ENCODE measurements at places on chromosomes 2 and 18. TPM values are rescaled to one million over a fixed set of nuclear protein-coding genes. Genes with fewer than 3 reads are reported as not detected.
A peak's percentile ranks its signal among the peaks of the same experiment; 100 is the strongest.

- H3K36me3 ChIP-seq, result peaks cover 12% of the 10 kb centered on the region
- no peak for DNase-seq
- H3K4me3 ChIP-seq, result no peak overlapping the region
- H3K27me3 ChIP-seq, result peaks cover 7% of the 10 kb centered on the region
Measured at GRCh38 chr2:203763938-203764664, 57.7 kb downstream of the CD28 start.

The ANKRD62 gene
- total RNA-seq, result 0.13 TPM

DNA sequence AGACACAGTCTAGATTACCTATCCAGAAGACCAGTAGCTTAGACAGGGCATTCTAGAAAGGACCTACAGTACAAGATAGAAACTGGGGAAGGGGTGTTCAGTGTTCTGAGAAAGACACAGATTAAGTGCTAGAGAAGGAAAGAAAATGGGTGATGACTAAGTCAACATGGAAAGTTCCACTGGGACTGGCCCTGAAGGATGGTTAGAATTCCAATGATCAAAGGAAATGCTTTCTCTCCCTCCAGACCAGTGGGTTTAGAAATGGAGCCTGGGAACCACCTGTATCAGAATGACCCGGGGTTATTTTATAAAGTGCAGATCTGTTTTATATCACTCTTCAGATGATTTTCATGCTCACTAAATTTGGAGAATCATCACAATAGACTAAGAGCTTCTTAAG is 5.8 kb upstream of the COLEC12 start:
- peaks cover 6% of the 10 kb centered on the region for H3K27me3 ChIP-seq
- H3K4me1 ChIP-seq, result peaks cover 22% of the 10 kb centered on the region
- H3K36me3 ChIP-seq, result peaks cover 2% of the 10 kb centered on the region
- H3K4me3 ChIP-seq, result no peak overlapping the region
- DNase-seq, result no peak
- H3K27ac ChIP-seq, result peak overlapping the region; percentile 75

The SLC40A1 gene
- 90.9 TPM for total RNA-seq

- no peak overlapping the region for H3K27ac ChIP-seq
- no peaks in the 10 kb centered on the region for H3K4me1 ChIP-seq
- H3K4me3 ChIP-seq, result no peak overlapping the region
- H3K27me3 ChIP-seq, result peaks cover 1% of the 10 kb centered on the region
- no peak for DNase-seq
Measured at GRCh38 chr18:3967359-3968180, 487.5 kb downstream of the DLGAP1 start.

GRCh38 chr2:99776906-99777646 is 287.3 kb upstream of the REV1 start:
- no peak overlapping the region for H3K27ac ChIP-seq
- peaks cover 7% of the 10 kb centered on the region for H3K4me1 ChIP-seq

GRCh38 chr2:101109451-101110118 is 41.6 kb downstream of the TBC1D8 start:
- DNase-seq, result peak; percentile 57
- H3K4me1 ChIP-seq, result peaks cover 48% of the 10 kb centered on the region
- peaks cover 2% of the 10 kb centered on the region for H3K27me3 ChIP-seq

Data from endothelial cell (in vitro differentiated cells).